NCI-H2029 treated with DMSO at 0.1 percent for 48 hours (cell line): ENCODE measurements at places on chromosomes 3 and 15.

DNA sequence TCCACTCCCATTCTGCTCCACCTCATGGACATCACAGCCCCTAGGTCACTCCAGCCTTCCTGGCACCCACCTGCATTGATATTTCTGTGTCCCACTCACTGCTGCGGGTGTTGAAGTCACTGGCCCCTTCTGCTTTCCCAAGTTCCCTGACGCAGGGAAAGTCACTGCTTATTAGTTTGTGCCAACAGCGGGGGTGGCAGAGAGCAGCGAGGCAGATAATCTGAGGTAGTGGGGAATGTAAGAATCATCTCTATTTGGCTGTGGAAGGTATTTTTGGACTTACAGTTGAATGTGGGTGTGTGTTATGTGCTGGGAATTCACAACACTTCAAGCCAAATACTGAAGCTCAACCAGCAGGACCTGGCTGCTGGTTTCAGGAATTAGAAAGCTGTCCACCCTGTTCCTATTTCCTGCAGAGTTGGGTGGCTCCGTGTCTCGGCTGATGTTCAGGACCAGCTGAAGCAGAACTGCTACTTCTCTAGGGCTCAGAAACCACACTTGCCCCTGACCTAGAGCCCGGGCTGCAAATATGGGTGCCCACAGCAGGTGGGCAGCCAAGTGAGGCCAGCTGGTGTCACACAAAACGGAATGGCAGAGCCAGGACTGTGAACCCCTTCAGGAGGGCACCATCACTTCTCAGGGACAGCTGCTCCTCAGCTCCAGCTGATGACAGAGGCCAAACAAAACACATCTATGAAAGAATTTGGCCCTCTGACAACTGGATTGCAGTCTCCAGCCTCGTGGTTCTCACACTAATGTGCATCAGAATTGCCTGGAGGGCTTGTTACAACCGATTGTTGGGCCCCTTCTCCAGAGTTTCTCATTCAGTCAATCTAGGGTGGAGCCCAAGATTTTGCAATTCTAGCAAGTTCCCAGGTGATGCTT is 57.7 kb downstream of the SEMA5B start:
- no peak for DNase-seq

DNA sequence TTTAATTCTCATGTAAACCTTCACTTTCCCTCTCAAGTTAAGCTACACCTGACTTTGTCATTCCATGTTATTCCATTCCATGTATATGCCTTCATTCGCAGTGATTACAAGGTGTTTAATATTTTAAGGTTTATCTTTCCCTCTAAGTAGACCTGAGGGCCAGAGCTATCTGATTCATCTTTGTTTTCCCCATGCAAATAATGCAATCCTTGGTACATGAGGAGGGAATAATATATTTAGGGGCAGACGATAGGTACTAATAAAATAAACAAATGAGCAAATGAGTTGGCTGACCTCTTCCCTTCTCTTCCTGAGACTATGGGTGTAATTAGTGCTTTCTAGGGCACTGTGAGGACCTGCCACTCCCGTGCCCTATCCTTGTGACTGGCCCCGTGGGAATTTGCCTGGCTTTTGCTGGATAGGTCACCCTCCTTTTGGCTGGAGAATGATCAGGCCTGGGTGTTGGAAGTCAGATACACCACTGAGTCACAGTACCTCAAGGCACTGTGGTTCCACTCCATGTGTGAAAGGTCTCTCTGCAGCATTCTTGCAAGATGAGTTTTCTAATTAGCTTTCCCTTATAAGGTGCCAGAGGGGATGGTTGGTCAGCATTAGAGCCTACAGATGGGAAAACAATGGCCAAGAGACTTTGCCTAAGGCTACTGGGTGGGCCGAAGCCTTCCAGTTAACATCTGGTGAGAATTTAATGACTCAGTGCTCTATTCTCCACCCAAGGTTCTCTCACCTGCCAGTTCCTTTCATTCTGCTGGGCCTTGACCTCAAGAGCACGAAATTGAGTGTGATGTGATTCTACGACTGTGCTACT is 183.2 kb downstream of the P3H2 start:
- no peak for DNase-seq

DNA sequence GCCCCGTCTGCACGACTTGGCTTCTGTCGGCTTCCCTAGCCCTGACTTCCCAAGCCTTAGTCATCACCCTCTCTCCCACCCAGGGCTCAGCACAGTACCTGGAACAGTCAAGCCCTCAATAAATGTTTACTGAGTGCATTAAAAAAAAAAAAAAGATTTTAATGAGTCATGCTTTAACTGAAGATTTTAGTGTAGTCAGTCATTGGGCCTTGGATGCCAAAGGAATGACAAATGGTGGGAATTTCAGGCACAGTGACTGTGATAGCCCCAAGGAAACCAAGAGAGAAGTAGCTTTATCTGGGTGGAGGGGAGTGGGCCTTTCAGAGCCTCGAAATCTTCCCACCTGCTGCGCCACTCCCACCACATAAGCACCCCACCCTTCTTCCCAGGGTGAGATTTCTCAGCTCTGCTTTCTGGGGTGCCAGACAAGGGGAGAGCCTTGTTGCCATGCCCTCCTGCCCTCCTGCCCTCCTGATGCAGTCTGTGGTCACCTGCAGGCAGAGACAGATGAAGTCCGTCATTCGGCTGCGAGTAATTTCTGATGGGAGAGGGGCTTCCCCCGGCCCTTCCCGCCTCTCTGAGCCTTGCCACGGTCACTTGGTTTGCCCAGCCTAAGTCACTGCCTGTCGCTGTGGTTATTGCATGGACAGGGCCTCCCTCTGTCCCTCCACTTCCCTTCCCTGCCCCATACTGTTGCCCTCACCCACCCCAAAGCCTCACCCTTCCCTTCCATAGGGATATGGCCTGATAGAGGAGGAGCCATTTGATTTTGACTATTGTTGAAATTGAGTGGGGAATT is 41.8 kb downstream of the SMAD3 start:
- DNase-seq: no peak

DNA sequence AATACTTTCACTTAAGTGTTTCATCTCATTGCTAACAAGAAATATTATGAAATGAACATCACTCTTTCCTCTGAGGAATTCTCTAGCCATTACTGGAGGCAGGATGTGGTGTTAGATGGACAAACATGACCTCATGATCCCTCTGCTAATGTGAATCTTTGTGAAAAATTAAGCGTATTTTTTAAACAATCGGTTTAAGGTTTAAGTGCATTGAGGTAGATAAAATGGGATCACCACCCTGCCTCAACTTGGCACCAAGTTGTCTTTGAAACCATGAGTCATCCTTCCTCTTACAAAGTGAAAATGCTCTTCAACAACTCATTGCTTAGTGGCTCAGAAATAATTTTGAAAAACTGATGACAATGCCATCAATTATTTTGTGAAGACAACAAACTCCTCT is 76.0 kb upstream of the DCBLD2 start:
- DNase-seq: no peak

DNA sequence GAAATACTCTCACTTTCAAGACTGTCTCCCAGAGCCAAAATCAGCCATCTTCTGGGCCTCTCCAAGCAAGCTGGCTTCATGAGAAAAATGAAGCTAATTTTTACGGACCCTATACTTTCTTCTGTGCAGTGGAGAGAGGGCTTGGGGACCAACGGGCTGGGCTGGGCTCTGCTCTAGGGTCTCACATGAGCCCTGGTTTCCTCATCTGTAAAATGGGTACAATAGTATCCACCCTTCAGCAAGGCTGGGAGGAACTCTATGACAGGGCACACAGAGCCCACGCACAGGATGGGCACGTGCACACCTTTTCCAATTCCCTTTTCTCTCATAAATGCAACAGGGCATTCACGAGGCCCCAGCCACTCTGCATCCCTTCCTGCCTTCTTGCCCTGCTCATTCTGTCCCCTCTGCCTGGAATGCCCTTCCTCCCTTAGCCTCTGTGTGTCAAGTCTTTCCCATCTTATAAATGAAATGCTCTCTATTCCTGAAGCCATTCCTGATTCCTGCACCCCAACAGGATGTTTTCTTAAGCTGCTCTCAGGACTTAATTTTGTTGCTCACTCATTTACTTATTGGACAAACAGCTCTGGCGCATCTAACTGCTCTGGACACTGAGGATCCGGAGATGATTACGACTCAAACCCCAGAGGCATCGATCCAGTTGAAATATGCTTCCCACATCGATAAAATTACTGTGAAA is 32.9 kb upstream of the SEC13 start:
- no peak for DNase-seq

DNA sequence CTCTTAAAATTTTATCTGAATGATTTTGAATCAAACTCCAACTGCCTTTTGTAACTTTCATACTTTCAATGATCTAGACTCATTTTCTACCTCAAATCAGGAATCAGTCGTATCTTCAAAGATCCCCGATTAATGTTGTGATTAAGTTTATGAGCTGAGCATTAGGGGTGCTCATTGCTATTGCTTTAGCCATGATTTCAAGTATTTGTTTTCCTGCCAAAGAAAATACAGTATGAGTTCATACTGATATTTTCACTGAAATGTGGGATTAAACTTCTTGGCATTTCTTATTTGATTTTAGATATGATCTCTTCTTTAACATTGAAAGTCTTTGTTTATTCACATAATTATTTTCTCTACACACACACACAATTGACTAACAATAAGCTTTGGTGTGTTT is 785.6 kb downstream of the NTRK3 start:
- DNase-seq: no peak

- DNase-seq: no peak
These were observed 19.2 kb downstream of the RARRES1 start for GRCh38 chr3:158713094-158713499.

DNA sequence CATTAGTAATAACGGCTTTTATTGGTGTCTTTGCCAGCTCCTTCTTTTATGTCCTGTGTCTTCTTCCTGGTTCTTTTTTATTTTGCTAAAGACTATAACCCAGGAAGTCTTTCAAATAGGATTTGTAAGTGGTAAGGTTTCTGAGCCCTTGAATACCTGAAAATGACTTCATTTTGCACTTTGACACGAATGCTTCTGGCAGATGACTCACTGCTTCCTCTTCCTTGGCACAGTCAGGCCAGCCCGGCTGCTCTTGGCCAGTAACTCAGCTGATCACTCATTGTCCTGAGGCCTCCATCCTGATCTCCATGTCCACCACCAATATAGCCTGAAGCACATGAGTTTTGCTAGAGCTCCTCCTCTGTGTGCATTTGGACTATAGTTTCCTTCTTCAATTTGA is 48.7 kb upstream of the NR2E3 start:
- DNase-seq: no peak

GRCh38 chr3:24340966-24341365 is 153.7 kb downstream of the THRB start:
- DNase-seq: no peak
